ENCODE measurements at places on chromosomes 12 and 14.

DNA sequence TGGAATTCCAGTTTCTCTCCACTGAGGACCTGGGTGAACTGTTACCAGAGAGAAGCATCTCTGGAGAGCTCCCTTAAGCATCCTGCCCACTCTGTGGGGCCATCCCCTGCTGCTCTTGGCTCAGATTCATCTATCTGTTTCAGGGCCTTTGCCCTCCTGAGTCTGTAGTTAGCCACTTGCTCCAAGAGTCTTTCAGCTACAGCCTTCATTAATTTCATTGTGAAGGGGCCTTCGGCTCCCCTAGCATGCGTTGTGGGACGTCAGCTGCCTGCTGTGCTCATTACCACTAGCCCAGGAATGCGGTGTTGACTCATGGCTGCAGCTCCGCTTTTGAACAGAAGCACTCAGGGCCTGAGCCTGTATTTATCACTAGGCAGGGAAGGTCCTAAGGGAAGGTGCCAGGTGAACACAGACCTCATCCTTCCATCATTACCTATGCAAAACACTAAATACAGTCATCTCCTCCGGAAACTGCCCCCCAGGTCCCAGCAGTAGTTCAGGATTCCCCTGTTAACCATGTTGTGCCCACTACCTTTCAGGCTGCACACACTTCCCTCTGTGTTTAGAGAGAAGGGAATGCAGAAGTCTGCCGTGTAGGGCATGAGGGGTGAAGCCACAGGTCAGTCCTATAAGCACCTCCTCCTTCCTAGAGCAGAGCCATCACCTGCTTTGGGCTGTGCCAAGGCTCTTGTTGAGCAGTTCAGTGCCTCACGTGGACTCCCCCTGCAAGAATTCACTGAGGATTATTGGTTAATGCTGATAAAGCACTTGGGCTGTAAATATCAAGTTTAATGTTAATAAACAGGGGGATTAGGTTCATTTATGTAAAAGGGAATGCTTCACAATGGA is 191.4 kb downstream of the CACNA1C start:
- DNase-seq: no peak

DNA sequence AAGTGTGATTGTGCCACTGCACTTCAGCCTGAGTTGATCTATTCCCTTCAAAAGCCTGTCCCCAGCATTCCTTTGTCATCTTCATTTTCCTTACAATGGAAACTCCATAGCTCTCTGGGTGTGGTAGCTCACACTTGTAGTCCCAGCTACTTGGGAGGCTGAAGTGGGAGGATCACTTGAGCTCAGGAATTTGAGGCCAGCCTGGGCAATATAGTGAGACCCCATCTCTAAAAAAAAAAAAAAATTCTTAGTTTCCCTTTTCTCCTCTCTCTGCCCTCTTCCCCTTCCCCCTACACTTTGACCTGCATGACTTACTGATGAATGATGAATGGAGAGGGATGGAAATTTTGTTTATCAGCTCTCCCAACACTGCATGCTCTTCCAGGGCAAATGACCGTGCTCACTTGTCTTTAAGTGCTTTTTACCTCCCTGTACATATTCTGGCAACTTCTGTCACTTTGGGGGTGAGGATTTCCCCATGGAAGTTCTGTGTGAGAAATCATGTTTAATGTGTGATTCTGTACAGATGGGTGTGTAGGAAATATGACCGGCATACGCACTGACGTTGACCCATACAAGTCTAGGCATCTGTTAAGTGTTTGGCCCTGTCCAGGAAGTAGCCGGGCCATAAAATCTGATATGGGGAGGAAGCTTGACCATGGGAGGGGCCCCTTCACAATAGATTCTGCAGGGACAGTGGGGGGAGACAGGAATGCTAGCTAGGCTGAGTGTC is 65.4 kb downstream of the ZFP36L1 start:
- DNase-seq: no peak

- no peak for DNase-seq
Observed at GRCh38 chr12:25101092-25101445, 93.9 kb downstream of the DNAI7 start.

- no peak for DNase-seq
Observed at GRCh38 chr12:17992002-17992656, 97.9 kb downstream of the RERGL start.

DNA sequence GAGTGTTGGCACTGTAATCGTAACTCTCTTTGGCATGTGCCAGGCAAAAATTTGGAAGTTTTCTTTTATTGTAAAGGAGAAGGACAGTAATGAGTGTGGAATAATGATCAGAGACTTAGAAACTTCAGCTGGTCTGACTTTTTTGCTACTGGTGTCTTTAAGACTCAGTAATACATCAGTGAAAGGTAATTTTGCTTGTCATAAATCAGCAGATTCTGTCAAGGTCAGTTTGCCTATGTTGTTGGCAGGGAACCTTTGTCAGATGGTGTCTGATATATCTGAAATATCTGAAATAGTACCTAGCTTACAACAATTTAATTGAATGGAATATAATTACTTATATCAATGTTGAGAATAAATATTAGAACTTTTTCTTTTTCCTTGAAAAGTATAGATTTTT is 516.9 kb downstream of the LRFN5 start:
- DNase-seq: no peak

- DNase-seq: no peak
Observed at GRCh38 chr12:104329707-104330532, 26.4 kb downstream of the EID3 start.

GRCh38 chr14:31060253-31060875 is 34.2 kb upstream of the STRN3 start:
- DNase-seq: no peak

GRCh38 chr14:102510616-102511520 is 1.3 kb upstream of the ANKRD9 start:
- DNase-seq: no peak

- DNase-seq: no peak
Observed at GRCh38 chr12:107642240-107642639, 43.4 kb upstream of the PWP1 start.

- DNase-seq: no peak
Observed at GRCh38 chr12:101172316-101172715, 37.7 kb downstream of the SLC5A8 start.

- DNase-seq: no peak
Observed at GRCh38 chr14:34501004-34501580, 38.4 kb downstream of the EAPP start.

DNA sequence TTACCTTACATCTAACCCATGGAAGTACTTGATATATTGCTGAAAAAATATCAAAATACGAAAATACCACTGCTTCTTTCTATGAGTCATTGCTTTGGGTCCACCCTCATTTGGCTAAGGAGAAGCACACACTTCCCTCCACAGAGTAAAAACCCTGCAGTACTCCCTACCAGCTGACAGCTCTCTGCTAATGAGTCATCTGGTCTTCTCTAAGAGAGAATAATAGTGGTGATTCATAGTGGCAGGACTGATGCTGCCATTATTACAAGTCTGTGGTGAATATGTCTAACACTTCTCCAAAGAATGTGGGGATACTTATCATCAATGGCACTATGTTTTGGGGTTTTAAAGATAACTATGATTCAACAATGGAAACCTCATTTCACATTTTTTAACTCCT is 90.7 kb downstream of the PPFIA2 start:
- DNase-seq: peak; percentile 32

- no peak for DNase-seq
Observed at GRCh38 chr14:90811641-90812040, 4.6 kb downstream of the TTC7B start.

GRCh38 chr12:124764451-124764850 is 99.2 kb downstream of the SCARB1 start:
- DNase-seq: no peak

DNA sequence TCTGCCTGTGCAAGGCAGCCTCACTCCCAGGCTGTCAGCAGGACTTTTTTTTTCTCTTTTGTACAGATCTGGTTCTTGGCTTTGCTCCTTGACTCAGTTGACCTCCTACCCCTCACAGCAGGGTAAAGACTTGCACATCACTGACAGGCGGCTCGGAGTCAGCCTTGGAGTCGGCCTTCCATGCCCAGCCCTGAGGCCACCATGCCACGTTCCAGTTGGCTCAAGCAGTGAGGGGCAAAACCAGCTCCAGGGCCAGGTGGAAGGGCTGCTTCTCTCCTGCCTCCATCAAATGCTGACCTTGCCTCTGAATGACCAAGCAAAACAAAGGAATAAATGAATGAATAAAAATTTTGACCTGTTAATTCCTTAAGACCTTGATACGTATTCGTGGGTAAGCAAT is 27.6 kb downstream of the JAG2 start:
- DNase-seq: no peak

GRCh38 chr14:34971801-34972200 is 11.0 kb upstream of the SRP54 start:
- no peak for DNase-seq

Data from activated CD4-positive, alpha-beta T cell treated with anti-CD3 and anti-CD28 coated beads, Interleukin-2, amount 50 U/mL, for 24 hours (primary cell).